ENCODE measurements at places on chromosomes 12 and 14. TPM values are rescaled to one million over a fixed set of nuclear protein-coding genes. Genes with fewer than 3 reads are reported as not detected.

GRCh38 chr14:92711976-92712653, 36.3 kb downstream of the LGMN start:
- DNase-seq, result no peak

CCDC177 gene
- 0.17 TPM for total RNA-seq

DNA sequence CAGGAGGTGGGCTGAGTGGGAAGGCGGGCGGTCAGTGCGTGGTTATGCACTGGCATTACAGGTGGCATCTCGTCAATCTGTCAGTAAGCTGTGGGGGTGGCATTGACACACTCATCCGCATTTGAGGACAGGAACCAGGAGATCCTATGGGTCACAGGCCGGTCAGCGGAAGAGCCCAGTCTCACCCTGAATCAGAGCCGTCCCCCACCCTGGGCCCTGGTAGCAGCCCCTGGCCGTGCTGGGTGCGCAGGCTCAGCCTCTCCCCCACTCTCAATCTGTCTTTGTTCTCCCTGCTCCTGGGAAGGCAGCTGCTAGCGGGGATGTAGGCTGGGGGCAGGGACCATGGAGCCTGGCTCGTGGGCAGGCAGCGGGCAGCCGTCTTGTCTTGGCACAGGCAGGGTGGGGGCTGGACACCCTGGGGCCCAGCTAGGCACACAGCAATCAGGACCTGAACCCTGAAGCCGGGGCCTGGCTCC, 5.1 kb downstream of the INF2 start:
- no peak for DNase-seq

DNA sequence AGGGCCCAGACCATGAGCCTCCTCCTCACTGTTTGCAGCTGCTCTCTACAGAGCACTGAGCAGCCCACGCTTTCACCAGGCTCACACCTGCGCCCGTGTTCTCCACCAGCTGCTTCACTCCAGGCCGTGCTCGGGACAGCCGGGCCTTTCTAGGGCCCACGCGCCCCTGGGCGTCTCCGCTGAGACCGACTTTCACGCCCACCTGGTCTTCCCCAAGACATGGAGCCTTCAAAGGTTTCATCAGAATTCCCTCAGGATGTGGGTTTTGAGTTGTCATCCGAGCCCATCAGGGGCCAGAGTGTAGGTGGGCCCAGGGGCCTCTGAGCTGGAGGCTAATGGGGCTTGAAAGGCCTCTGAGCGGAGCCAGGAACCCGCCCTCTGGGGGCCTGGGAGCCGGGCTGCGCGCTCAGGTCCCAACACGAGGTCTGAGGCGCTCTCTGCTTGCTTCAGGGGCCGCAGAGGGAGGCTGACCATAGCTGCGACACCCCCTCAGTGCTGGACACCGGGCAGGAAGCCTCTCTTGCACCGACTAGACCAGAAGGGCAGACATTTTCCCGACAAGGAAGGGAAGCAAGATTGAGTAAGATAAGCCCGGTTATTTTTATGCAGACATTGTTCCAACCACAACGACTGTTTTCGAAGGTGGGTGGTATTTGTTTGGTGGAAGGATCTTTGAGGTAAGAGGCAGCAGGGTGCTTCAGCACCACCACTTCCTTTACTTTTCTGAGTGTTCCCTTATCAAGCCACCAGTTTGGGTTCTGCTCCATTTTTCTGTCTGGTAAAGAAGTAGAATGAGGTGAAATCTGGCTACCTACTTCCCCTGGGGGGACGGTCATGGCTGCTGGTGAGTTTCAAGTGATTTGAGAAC, 125.0 kb upstream of the FUT8 start:
- DNase-seq, result peak; percentile 57

DNA sequence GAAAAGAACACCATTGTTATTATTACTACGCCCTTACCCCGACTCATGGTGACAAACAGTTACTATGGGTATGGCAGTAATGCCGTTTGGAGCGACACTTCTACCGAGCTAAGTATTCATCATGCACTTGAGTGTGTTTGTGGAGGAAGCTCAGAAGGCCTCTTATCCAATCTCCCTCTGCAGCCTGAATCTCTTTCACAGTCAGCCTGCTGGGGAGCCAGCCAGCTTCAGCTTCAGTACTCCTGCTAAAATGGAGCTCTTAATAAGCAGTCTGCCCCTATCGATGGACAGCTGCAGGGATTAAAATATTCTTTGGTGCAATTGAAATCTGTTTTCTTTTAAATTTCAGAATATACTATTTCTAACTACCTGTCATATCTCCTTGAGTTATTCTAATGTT, 24.7 kb upstream of the ATP5MC2 start:
- DNase-seq, result no peak

GRCh38 chr12:42862055-42862454, 272.5 kb upstream of the PRICKLE1 start:
- DNase-seq, result no peak

OAS2 gene
- total RNA-seq, result not detected

RPGRIP1 gene
- 0.11 TPM for total RNA-seq

GRCh38 chr12:132484891-132485441, 5.0 kb upstream of the FBRSL1 start:
- DNase-seq, result no peak

TSPAN11 gene
- 0.67 TPM for total RNA-seq

DNA sequence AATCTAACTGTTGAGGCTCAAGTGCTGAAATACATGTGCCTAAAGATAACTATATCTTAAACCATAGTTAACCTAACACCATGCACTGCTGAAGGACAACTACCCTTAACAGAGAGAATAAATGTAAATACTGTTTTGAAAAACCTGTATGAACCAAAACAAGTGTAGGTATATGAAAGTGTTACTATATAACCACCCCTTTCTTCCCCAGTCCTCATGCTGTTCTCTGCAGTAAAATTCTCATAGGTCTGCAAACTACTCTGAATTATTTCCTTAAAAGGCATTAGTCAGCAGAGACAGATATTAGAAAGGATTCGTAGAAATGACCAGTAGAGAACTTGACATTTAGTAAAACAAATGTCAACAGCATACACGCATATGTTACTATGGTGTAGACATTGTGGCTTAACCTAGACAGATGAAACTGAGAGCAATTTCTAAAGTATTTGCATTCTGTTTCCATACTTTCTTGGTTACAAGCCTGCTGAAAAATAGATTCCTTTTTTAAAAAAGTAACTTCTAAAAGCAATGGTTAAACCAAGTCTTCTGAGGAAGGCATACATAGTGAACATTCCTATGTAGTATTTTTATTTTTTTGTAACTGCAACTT, 13.9 kb downstream of the CSRP2 start:
- DNase-seq, result no peak

GRCh38 chr14:74395094-74395493, 30.9 kb downstream of the SYNDIG1L start:
- peak; percentile 37 for DNase-seq

KRT84 gene
- total RNA-seq, result not detected

- no peak for DNase-seq
Measured at GRCh38 chr14:105494606-105494929, 3.5 kb downstream of the TEDC1 start.

GRCh38 chr14:105161309-105161708, 7.3 kb downstream of the JAG2 start:
- DNase-seq, result no peak

DNA sequence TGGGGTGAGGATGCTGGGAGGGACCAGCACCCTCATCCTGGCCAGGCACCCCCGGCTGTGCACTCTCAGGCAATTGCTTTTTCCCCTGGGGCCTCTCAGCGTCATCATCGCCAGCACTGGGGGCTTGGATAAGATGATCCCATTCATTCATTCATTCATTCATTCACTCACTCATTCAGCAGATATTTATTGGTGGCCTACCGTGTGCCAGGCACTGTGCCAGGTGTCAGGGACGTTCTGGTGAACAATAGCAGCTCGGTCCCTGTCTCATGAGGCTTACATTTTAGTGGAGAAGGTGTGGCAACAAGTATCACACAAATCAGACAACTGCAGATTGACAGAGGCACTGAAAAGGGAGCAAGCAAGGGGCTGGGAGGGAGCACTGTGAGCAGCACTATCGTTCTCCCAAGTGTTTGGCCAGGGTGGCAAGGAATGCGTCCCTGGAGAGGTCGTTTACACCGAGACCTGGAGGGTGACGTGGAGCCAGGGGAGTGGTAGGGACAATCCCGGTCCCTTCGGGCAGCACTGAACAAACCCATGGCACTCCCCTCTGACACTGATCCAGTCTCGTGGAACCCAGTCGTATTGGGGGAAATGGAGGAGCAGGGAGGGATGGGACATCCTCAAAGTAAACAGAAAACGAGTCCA, 124.1 kb downstream of the PAPOLA start:
- no peak for DNase-seq

DNA sequence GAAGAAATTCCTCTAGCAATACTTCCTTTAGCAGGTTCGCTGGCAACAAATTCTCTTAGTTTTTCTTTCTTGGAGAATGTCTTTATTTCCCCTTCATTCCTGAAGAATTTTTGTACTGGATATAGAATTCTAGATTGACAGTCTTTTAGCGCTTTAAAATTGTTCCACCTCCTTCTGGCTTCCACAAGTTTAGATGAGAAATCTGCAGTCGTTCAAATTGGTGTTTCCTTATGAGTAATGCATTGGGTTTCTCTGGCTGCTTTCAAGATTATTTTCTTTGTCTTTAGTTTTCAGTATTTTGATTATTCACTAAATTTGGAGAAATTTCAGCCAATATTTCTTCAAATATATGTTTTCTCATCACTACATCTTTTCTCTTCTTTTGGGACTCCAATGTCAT, 33.3 kb upstream of the FGF6 start:
- DNase-seq, result no peak

A2ML1 gene
- total RNA-seq, result 3.9 TPM

DNA sequence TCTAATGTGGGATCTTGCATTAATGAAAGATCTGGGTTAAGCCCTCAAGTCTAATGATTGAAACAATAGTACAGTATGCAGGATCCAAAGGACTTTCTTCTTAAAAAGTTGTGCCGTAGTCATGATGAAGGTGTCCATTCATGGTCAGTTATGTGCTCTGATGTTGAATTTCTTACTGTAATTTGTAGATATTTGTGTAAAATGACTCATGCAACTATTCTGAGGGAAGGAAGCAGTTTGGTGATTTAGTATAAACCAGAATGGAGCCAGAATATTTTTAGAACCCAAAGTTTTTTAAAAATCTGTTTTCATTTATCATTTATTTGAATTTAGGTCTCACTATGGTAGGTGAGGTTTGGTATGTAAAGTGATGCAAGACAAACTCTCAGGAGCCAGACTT, 151.2 kb downstream of the AKAP6 start:
- DNase-seq, result no peak

TSPAN19 gene
- total RNA-seq, result not detected

- peak; percentile 54 for DNase-seq
Measured at GRCh38 chr12:120064054-120064940, 52.3 kb downstream of the RAB35 start.

- no peak for DNase-seq
Measured at GRCh38 chr12:64916411-64917261, 92.2 kb downstream of the TBC1D30 start.

- no peak for DNase-seq
Measured at GRCh38 chr12:126198966-126199692, 1133.9 kb downstream of the AACS start.

VPS37B gene
- total RNA-seq, result 14.7 TPM

DPPA3 gene
- total RNA-seq, result 3.0 TPM

DNA sequence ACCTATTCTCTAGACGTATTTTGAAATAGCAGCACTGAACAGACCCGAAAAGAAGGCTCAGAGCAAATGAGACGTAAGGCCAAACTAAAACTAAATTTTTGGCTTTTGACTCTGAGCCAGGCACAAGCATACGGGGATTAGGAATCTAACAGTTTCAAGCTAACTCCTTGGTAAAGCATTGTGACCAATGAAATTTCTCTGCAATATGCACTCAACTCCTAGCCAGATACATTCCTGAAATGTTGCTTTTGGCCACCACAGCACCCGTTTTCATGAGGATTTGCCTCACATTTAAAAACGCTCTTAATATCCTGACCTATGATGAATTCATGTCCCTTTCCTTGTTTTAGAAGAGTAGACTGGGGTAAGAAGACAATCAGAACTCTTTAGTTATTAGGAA, 53.1 kb upstream of the NPFF start:
- no peak for DNase-seq

DNA sequence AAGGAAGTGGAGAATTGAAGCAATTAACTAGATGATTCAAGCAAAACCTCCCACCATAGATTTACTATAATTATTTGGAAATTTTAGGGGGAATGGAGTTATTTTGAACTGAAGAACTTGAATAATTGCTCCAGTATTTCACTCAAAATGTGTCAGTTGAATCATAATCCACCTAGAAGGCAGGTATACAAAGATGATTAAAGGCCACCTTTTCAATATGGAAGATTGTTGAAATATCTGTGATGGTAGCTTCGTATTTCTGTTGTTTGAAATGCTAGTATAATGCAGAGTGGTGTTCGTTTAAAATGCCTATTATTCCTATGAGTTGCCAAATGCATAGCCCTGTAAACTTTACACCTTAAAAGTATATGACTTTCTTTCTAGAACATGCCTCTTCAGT, 3.1 kb downstream of the HMGA2 start:
- DNase-seq, result no peak

SLC7A8 gene
- 66.7 TPM for total RNA-seq

TRAF3 gene
- 5.5 TPM for total RNA-seq

GRCh38 chr14:92546347-92547053, 32.9 kb downstream of the RIN3 start:
- DNase-seq, result no peak

TCL1B gene
- total RNA-seq, result 18.5 TPM

GRCh38 chr12:131944601-131945251, 5.0 kb upstream of the EP400 start:
- peak; percentile 51 for DNase-seq

KLRG1 gene
- 3.2 TPM for total RNA-seq

GRCh38 chr14:25046301-25046943, 3.5 kb downstream of the STXBP6 start:
- DNase-seq, result no peak
